ENCODE measurements at places on chromosomes 3 and 15. TPM values are rescaled to one million over a fixed set of nuclear protein-coding genes. Genes with fewer than 3 reads are reported as not detected.

Gene WNT5A
- 4.1 TPM for total RNA-seq

Gene GHSR
- total RNA-seq, result not detected

Gene SLC27A2
- total RNA-seq, result 0.31 TPM

Gene CRYBG3
- total RNA-seq, result 12.6 TPM

Gene HIGD2B
- total RNA-seq, result not detected

Gene KBTBD13
- total RNA-seq, result not detected

Gene OCA2
- total RNA-seq, result not detected

Gene PRTG
- 4.3 TPM for total RNA-seq

Gene FANCD2OS
- total RNA-seq, result not detected

Gene CACNA2D2
- not detected for total RNA-seq

Gene CFAP100
- total RNA-seq, result not detected

Gene MUC20
- total RNA-seq, result 0.33 TPM

Gene SNTN
- not detected for total RNA-seq

Gene GOLGA6L4
- 3.1 TPM for total RNA-seq

Gene GOLGA8A
- total RNA-seq, result 24.0 TPM

Gene PLA2G4D
- total RNA-seq, result 0.19 TPM

Gene HYAL3
- 10.8 TPM for total RNA-seq

Gene TMEM44
- 12.0 TPM for total RNA-seq

Gene CFAP161
- not detected for total RNA-seq

Gene PRKAR2A
- total RNA-seq, result 64.7 TPM

Gene PARP15
- not detected for total RNA-seq

Gene SGO1
- 0.50 TPM for total RNA-seq

Gene TTLL13
- total RNA-seq, result 0.17 TPM

Gene SLC22A14
- total RNA-seq, result 0.75 TPM

Gene TMEM158
- 5.0 TPM for total RNA-seq

Gene ANO10
- total RNA-seq, result 41.3 TPM

Gene CADPS
- total RNA-seq, result not detected

Gene CASR
- total RNA-seq, result not detected

Gene THPO
- not detected for total RNA-seq

Gene CCR4
- not detected for total RNA-seq

Gene SLC24A5
- total RNA-seq, result not detected

Gene NUP210
- total RNA-seq, result 0.05 TPM

Gene TMEM212
- not detected for total RNA-seq

Gene TMC3
- not detected for total RNA-seq

Gene GYG1
- total RNA-seq, result 30.5 TPM

Gene STRIT1
- not detected for total RNA-seq

Gene BNC1
- 85.3 TPM for total RNA-seq

Gene TNFSF10
- 3.2 TPM for total RNA-seq

Gene NUDT16
- 7.8 TPM for total RNA-seq

Gene ACKR2
- total RNA-seq, result 0.67 TPM

Gene PCYT1A
- 175 TPM for total RNA-seq

Gene ETV5
- 80.3 TPM for total RNA-seq
